CD8-positive, alpha-beta T cell (primary cell): ENCODE measurements at places on chromosomes 5 and 9.

- no peak for DNase-seq
These were observed 154.3 kb upstream of the PPP1R2B start for GRCh38 chr5:156695774-156696173.

DNA sequence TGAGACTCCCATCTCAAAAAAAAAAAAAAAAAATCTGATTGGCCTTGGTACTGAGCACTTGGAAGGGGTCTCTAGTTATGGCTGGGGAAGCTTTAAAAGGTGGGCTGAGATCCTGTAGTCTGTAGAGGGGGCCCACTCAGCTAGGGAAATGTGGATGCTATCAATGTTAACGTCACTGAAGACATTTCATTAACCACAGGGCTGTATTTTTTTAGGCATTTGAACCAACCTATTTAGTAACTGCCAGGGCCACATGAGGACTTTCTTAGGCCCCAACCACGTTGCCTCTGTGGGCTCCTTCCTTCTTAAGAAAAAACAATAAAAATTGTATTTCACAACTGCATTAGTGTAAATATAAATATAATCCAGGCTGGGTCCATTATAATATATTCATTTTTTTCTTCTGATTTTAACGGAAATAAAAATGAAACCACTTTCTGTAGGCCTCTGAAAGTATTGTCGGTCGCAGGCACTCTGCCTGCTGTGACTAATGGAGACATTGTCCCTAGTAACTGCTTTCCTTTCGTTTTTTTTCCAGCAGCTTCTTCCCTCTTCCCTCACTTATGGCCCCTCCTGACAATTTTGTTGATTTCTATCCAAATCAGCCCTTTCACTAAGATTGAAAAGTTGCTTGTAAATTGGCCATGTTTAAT lies 71.6 kb downstream of the GCNT1 start:
- no peak for DNase-seq

DNA sequence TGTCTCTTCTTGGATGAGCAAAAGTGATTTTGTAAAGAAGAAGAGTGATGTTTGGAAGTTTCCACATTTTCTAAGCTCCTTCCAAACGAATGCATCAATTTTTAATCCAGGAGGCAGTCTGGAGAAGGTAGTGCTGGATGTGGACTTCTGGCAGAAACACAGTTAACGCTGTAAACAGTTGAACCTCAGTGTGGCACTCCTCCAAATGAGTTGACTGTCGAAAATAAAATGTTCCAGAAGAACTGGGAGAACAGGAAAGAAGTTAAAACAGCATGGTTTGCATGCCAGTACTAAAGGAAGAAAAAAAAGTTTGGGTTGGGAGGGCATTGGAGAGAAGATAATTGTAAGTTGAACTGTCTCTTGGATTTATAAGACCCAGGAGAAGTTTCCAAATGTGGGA lies 6.5 kb downstream of the ZNF462 start:
- no peak for DNase-seq

DNA sequence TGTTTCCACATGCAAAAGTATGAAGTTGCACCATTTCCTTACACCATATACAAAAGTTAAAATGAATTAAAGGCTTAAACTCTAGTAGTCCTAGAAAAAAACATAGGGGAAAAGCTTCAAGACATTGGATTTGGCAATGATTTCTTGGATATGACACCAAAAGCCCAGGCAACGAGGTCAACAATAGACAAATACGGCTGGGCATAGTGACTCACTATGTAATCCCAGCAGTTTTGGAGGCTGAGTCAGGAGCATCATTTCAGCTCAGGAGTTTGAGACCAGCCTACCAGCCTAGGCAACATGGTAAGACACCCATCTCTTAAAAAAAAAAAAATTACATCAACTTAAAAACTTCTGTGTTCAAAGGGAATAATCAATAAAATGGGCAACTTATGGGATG lies 30.9 kb upstream of the SREK1 start:
- no peak for DNase-seq

DNA sequence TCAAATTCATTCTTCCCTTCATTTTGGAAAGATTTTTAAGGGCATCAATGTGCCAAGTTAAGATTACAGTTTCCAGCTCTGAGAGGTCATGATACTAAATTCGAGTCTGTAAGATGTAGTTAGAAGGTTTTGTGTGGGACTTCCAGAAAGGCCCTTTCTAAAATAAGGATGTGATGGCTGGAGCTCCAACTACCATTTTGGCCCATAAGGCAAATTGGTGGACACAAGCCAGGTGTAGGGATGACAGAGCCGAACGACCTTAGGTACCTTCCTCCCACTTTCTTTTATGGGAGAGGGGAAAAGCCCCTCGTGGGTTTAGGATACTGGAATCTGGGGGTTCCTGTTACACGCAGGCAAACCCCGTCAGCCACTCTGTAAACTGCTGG lies 54.3 kb upstream of the PTPDC1 start:
- DNase-seq: no peak

GRCh38 chr5:152221721-152222629 lies 183.1 kb downstream of the NMUR2 start:
- no peak for DNase-seq

GRCh38 chr9:8845376-8845775 lies 1045.8 kb upstream of the DMAC1 start:
- DNase-seq: no peak

DNA sequence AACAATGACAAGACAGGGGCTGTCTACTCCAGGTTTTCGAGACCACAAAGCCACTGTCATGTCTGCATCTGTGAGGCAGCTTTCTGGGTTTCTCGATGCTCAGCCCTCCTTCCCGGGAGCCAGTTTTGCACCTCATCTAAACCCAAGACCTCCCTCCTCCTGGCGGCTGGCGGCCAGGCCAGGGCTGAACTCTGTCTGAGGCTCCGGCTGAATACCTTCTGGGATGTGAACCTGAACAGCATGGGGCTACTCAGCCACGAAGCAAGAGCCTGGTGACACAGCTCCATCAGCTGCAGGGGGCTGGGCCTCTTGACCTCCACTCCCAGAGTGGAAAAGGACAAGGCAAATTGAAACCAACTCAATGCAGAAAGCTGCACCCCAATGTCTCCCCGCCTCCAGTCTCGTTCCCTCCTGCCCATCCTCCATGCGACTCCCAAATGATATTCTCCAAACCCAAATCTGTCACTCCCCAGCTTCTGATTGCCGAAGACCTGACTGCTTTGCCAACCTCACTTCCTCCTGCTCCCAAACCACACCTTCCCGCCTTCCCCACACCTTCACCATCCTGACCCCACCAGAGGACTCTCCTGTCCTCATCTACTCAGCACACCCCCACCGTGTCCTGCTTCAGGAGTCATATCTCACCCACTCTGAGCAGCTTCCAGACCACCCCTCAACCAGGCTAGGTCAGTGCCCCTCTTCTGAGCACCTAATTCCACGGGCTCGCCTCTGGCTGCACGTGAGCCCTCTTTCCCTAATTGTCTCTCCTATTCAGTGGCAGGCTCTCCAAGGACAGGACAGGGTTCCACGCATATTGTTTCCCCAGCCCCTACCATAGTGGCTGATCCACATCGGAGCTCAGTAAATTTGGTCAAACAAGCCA lies 4.5 kb downstream of the ANKS6 start:
- DNase-seq: no peak

- no peak for DNase-seq
These were observed 72.7 kb upstream of the FCN2 start for GRCh38 chr9:134807716-134808446.

GRCh38 chr5:58018016-58018415 lies 441.9 kb downstream of the PLK2 start:
- DNase-seq: no peak

DNA sequence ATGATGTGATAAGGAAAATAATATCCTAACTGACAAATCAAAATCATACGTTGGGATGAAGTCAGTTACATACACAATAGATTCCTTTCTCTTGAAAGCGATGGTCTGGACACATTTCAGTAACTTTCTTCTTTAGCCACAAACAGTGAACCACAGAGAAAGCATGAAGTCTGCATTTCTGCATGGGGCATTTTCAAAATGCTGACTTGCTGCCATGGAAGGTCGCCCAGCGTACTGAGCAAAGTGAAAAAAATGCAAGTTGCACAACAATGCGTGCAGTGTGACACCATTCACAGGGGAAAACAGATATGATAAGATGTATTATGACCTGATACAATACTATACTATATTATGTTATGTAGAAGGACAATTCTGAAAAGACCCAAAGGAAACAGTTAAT lies 146.3 kb downstream of the SNX18 start:
- no peak for DNase-seq

DNA sequence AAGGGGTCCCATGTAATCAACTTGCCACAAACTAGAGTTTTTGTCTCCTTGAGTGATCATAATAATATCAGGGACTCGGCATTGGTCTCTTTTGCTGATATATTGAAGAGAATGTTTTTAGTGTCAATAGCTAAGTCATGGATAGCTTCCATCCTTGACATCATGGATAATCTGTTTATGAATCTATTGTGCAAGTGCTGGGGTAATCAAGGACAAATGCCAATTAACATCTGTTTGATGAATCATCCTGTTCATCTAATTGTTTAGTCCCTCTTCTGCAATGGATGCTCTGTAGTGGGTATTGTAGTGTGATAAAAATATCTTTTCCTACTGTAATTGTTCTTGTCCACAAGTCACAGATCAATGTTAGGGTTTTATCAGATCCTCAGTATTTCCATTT lies 607.5 kb upstream of the SEMA6A start:
- no peak for DNase-seq

DNA sequence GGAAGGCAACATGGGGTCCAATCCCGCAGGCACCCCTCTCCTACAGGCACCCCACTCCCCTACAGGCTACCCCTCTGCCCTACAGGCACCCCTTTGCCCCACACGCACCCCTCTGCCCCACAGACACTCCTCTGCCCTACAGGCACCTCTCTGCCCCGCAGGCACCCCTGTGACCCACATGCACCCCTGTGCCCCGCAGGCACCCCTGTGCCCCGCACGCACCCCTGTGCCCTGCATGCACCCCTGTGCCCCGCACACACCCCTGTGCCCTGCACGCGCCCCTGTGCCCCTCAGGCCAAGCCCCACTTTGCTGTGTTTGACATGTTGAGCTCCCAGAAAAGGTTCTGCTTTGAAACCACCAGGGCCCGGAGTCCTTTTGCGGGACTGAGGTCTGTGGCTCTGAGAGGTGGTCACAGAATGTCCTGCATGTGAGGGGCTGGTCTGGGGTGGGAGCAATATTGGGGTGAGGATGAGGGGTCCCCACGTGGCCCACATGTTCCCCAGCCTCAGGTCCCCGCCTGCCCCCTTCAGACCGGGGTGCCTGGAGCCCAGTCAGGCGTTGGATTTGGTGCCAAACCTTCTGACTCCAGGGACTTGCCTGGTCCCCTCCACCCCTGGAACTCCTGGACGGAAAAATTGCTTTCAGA lies 616 bp upstream of the QRFP start:
- DNase-seq: no peak

GRCh38 chr5:122723606-122724352 lies 51.1 kb upstream of the SNX2 start:
- DNase-seq: no peak

- peak; percentile 36 for DNase-seq
These were observed at the start of gene FUT7 for GRCh38 chr9:137031904-137032640. Gene FUT7 (minus strand): TSS chr9:137032088. CDS start chr9:137031991, 97 bp downstream.

- DNase-seq: no peak
These were observed 233.3 kb upstream of the DAP start for GRCh38 chr5:10994091-10994986.

DNA sequence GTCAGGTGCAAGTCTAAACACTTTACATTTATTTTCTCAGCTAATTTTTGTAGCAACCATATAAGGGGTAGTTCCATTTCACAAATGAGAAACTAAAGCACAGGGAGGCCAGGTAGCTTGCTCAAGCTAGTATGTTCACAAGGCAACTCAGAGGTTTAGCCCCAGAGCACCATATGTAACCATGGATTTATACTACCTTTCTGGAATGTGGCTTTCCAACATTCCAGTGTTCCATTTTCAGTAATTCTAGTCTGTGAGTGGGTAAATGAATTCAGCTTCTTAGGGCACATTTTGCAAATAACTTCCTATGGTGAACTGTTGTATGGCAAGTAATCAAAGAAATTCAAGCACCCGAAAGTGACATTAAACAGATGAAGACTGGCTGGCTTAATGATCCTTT lies 25.0 kb upstream of the CAST start:
- no peak for DNase-seq

GRCh38 chr5:116476897-116477537 lies 97.6 kb downstream of the SEMA6A start:
- DNase-seq: no peak

GRCh38 chr9:123349691-123350480 lies 6.1 kb upstream of the CRB2 start:
- DNase-seq: peak; percentile 79

GRCh38 chr9:18890372-18890771 lies 142.6 kb downstream of the SAXO1 start:
- DNase-seq: no peak

GRCh38 chr5:128535251-128535650 lies 2.8 kb downstream of the FBN2 start:
- DNase-seq: no peak

DNA sequence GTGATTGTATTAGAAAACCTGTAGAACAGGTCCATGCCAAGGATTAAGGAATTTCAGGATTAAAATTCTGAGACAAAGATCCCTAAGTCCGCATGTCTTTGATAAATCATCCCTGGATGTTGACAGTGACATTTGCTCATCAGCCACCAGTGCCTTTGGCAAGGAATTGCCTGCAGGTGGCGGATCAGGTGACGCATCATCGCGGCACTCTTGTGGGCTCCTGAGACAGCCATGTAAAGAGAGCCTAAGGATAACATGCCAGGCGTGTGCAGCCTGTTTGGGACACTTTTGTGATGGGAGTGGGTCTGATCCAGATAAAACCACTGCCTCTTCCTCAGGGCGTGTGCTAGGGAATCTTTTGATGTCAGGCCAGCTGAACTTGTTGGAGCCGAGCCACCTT lies 40.6 kb downstream of the ADCY2 start:
- no peak for DNase-seq

GRCh38 chr5:53429706-53430105 lies 50.7 kb upstream of the FST start:
- no peak for DNase-seq

GRCh38 chr9:2595973-2596372 lies 25.6 kb upstream of the VLDLR start:
- no peak for DNase-seq

DNA sequence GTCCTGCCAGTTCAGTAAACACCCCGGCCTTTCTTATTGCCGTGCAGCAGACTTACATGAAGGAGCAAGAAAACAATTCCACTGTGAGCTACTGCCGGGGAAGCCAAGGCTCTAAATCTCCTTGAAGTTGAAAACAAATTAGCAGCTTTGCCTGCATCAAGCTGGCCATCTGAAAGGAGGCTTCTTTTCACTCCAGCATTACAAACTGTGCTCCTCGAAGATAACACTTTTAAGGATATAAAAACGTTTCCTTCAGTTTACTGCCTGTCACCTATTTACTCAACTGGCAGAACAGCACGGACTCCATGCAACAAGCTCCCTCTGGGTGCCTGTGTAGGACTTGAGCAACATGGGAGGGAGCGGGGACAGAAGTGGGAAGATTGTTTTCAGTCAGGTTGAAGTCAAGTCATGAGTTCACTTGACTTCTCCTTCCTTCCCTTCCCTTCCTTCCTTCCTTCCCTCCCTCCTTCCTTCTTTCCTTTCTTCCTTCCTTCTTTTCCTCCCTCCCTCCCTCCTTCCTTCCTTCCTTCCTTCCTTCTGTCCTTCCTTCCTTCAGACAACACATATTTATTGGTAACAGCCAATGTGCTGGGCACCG lies 67.4 kb downstream of the ZNF608 start:
- no peak for DNase-seq
